Activated CD8-positive, alpha-beta memory T cell treated with anti-CD3 and anti-CD28 coated beads, Interleukin-2, amount 10 ng/mL, durations not matched to agents 7 days and 5 days (primary cell): ENCODE measurements at places on chromosomes 5 and 9. TPM values are rescaled to one million over a fixed set of nuclear protein-coding genes. Genes with fewer than 3 reads are reported as not detected.
A peak's percentile ranks its signal among the peaks of the same experiment; 100 is the strongest.

DNA sequence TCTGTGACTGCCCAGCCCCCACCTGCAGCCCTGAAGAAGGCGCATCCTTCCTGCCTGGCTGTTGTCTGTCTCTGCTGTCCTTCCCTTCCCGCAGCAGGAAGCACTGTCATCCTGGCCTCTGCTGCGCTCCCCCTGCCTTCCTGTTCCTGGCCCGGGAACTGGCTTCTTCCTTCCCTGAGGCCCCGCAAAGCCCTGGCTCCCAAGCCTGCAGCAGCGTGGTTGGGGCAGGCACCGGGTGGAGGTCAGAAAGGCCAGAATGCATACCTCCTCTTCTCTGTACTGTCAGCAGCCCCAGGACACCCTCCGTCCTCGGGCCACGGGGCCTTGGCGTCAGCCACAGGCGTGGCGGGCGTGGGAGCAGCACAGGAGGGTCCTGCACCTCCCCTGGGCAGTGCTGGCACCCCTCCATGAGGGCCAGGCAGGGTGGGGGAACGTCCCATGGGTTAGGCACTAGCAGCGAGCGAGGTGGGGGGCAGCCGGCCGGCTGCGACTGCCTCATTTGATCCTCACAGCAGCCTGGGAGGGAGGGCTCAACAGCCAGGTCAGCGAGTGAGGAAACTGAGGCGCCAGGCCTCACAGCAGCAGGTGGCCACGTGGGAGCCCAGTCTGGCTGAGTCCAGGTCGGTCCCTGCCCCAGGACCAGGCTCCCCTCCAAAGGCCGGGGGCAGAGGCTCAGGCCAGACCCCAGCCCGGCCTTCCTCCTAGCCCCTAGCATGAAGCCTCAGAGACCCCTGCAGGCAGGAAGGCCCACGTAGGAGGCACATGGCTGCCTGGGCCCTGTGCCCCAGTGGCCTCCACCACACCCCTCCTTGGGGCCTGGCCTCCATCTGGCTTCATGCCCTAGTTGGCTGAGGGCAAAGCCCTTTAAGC is 9.4 kb downstream of the FLT4 start:
- no peak overlapping the region for H3K27ac ChIP-seq
- DNase-seq, result no peak
- no peaks in the 10 kb centered on the region for H3K36me3 ChIP-seq
- no peaks in the 10 kb centered on the region for H3K4me1 ChIP-seq
- H3K27me3 ChIP-seq, result no peaks in the 10 kb centered on the region

GRCh38 chr5:64665243-64665642 is 25.1 kb upstream of the SHISAL2B start:
- no peak overlapping the region for H3K27ac ChIP-seq
- peaks cover 18% of the 10 kb centered on the region for H3K27me3 ChIP-seq
- H3K36me3 ChIP-seq, result no peaks in the 10 kb centered on the region
- H3K4me3 ChIP-seq, result no peak overlapping the region

GRCh38 chr5:12248831-12249230 is 344.6 kb upstream of the CTNND2 start:
- H3K36me3 ChIP-seq, result no peaks in the 10 kb centered on the region
- DNase-seq, result no peak
- no peak overlapping the region for H3K27ac ChIP-seq
- H3K4me3 ChIP-seq, result no peak overlapping the region
- no peaks in the 10 kb centered on the region for H3K27me3 ChIP-seq

DNA sequence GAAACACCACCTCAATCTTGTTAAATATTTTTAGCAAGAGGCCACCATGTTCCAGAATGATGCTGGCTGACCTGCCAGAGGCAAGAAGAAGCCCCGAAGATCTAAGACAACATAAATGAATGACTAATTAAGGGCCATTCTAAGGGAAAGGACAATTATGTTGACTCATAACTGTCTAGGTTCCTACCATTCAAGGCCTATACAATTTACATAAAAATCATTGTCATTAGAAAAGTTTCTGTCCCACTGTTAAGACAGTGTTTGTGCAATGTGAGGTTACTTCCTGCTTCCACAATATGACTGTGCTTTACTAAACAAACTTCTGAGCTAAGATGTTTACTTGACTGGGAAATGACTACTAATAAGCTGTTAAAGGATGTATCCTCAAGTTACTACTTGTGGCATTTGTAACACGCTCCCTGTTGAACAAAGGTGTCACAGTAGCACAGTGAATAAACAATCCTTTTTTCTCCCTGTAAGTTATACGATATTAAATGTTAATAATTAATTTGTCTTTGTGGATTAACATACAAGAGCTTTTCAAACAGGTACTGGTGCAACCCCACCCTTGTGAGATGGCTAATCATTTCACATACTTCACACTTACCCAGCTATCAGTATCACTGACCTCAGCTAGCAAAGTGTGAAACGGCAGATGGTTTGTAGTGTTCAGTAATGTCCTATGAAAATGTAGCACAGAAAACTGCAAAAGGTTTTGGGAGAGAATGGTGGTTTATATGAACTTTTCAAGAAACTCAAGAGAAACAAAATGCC is 195.8 kb downstream of the EFNA5 start:
- H3K4me1 ChIP-seq, result peaks cover 26% of the 10 kb centered on the region
- H3K27ac ChIP-seq, result peak overlapping the region; percentile 65
- DNase-seq, result no peak
- peaks cover 1% of the 10 kb centered on the region for H3K36me3 ChIP-seq
- no peak overlapping the region for H3K4me3 ChIP-seq
- H3K27me3 ChIP-seq, result peaks cover 6% of the 10 kb centered on the region

GRCh38 chr5:159866093-159866492 is 50.2 kb upstream of the ADRA1B start:
- H3K27me3 ChIP-seq, result peaks cover 31% of the 10 kb centered on the region
- no peak overlapping the region for H3K4me3 ChIP-seq
- no peaks in the 10 kb centered on the region for H3K36me3 ChIP-seq
- DNase-seq, result no peak

DNA sequence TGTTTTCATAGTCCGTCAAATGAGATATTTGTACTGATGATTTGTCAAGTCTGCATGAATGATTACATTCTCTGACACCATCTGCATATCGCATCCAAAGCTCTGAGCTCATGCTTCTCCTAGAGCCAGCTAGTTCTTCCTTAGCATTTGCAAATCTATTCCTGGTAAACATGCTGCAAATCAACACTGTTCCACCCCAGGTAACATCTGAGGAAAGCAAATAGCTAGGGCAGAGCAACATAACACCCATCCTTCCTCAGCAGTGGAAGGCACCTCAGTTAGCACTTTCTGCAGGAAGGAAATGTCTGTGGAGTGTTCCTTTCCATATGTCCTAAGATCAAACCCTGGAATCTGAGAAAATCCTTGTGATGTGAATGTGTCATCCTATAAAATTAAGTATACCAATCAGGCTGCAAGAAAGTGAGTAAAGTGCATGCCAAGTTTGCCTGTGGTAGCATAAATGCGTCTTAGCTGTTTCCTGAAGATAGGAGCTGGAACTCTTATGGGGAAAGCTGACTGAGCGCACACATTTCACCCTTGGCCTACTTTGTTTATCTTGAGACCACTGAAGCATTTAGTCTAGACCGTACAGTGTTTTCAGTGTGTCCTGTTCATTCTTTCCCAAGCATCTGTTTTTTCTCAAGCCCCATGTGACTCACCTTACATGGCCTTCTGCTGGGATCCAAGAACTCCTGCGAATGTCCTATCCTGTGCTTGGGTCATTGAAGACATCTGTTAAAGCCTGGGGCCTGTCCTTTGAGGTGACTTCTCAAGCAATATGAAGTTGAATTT is 50.9 kb upstream of the STARD4 start:
- no peak for DNase-seq
- H3K27ac ChIP-seq, result no peak overlapping the region
- H3K4me1 ChIP-seq, result no peaks in the 10 kb centered on the region
- no peak overlapping the region for H3K4me3 ChIP-seq
- no peaks in the 10 kb centered on the region for H3K36me3 ChIP-seq
- peaks cover 16% of the 10 kb centered on the region for H3K27me3 ChIP-seq

- H3K36me3 ChIP-seq, result no peaks in the 10 kb centered on the region
- DNase-seq, result no peak
- H3K27me3 ChIP-seq, result no peaks in the 10 kb centered on the region
- no peak overlapping the region for H3K27ac ChIP-seq
- H3K4me3 ChIP-seq, result no peak overlapping the region
These were observed 308.0 kb downstream of the DOCK8 start for GRCh38 chr9:522658-523057.

NR5A1 gene
- not detected for total RNA-seq

INSL4 gene
- not detected for total RNA-seq

CDC20B gene
- total RNA-seq, result 0.75 TPM
